Activated naive CD8-positive, alpha-beta T cell treated with anti-CD3 and anti-CD28 coated beads for 36 hours (primary cell): ENCODE measurements at places on chromosomes 16 and 17. TPM values are rescaled to one million over a fixed set of nuclear protein-coding genes. Genes with fewer than 3 reads are reported as not detected.

Gene SPATA33
- total RNA-seq, result 10.2 TPM

Gene MYO1D
- total RNA-seq, result 7.8 TPM

Gene NRN1L
- not detected for total RNA-seq

Gene CES2
- 24.9 TPM for total RNA-seq

Gene LDAF1
- 5.9 TPM for total RNA-seq

Gene MYBBP1A
- total RNA-seq, result 176 TPM

Gene MRPS23
- 91.4 TPM for total RNA-seq

Gene C17orf107
- 2.3 TPM for total RNA-seq

Gene MON1B
- 65.3 TPM for total RNA-seq

Gene HOXB7
- total RNA-seq, result 0.62 TPM

Gene SCGB1C2
- not detected for total RNA-seq

Gene TTC19
- 39.7 TPM for total RNA-seq

Gene TMC5
- total RNA-seq, result not detected

Gene ZNF263
- total RNA-seq, result 30.5 TPM

Gene METRNL
- total RNA-seq, result 5.9 TPM

Gene TMEM100
- not detected for total RNA-seq

Gene TNRC6C
- total RNA-seq, result 19.2 TPM

Gene EEF2KMT
- 25.5 TPM for total RNA-seq

Gene RGS11
- total RNA-seq, result not detected

Gene KCNH4
- total RNA-seq, result 0.44 TPM

Gene NF1
- 21.0 TPM for total RNA-seq

Gene CCDC78
- 8.1 TPM for total RNA-seq

Gene GNG13
- total RNA-seq, result not detected

Gene ITGB4
- total RNA-seq, result 0.64 TPM

Gene BAIAP3
- 0.46 TPM for total RNA-seq

Gene KRTAP2-3
- total RNA-seq, result not detected
